Amygdala (tissue), 56 donors: ENCODE measurements at places on chromosomes 1 and 21.

DNA sequence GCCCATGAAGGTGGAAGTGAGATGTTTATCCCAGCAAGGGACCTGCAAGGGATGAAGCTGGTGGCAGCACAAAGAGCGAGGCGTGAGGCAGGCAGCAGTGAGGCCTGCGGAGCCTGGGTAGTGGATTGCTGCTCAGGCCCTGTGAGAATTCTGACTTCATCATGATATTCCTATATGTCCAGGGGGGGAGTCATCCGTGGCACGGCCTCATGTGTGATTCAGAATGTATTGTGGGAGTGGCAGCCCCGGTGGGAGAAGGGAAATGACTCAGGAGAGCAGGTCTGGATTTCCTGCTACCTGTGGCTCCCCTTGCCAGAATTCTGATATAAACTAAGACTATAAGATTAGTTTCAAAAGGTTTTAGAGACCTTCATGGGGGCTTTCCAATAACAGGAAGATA is 240.9 kb downstream of the CAMTA1 start:
- no peak for DNase-seq

- DNase-seq: no peak
Measured at GRCh38 chr1:233665575-233666270, 51.8 kb downstream of the KCNK1 start.

GRCh38 chr1:147414505-147415163 is 126.7 kb upstream of the BCL9 start:
- no peak for DNase-seq

DNA sequence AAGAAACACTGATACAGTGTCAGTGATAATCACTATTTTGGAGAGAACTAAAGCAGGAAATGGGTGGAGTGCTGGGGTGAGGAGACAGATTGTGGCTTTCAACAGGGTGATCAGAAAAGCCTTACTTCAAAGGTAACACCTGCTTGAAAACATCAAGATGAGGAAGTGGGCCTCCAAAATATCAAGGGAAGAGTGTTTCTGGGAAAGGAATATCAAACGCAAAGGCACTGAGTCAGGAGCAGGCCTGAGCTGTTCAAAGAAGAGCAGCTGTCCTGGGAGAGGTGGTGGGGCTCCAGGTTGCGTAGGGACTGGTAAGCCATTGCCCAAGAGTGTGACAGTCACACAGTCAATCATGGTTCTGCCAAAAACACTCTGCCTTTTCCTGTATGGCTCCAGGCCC is 47.1 kb upstream of the ATP1A1 start:
- DNase-seq: no peak

DNA sequence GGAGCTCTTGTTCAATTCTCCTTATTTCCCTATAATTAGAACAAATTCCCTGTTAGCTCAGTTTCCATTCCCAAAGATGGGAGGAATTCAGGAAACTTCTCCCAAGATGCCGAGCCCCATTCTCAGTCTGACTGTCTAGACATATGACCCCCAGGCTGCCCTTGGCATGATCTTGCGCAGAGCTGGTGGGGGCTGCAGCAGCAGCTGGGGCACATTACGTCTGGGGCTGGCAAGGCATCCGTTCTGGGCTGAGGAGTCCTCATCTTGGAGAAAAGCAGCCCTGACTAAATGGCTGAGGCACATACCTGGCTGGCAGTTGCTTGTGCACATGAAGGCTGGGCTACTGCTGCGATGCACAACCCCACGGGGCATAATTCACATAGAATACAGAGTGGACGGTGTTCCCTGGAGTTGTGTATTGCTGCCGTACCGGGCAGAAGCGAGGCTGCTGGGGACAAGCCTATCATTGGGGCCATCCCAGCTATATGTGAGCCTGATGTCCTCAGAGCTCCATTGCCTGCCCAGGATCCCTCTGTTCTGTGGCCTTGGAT is 36.4 kb upstream of the TRABD2B start:
- no peak for DNase-seq

DNA sequence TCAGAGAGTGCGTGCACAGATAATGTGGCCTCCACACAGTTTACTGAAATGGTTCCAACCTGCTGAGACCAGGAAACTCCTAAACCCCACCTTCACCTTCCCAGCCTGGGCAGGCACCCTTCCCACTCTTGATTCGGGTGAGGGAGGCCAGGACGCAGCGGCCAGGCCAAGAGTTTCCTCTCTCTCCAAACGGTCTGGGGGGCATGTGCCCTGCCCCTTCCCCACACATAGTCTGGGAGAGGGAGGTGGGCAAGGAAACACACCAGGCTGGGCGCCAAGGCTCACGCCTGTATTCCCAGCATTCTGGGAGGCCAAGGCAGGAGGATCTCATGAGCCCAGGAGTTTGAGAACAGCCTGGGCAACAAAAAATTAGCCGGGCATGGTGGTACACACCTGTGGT is 9.6 kb downstream of the TNFRSF8 start:
- DNase-seq: no peak

DNA sequence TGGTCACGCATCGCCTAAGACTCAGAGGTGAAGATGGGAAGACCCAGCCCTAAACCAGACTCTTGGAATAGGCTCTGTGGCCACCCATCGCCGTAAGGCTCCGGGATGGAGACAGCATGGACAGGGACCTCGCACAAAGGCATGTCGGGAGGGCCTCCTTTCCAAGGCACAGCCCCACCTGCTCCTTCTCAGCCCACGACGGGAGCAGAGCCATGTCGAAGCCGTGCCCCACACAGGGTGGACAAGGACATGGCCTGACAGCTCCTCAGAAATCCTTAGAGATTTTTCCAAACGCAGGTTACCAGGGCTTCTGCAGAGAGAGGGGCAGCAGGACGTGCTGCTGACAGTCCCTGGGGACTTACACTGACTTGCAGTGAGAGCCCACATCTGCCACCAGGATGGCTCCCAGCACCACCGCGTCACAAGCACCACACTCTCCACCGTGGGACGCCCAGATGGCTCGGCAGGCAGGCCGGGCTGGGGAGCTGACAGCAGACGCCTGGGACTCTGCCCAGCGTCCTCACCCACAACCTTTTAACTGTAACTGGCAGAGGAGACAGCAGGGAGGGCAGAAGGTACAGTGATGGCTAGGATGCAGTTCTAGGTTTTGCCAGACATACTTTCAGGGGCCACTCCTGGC is 12.0 kb downstream of the SSU72 start:
- DNase-seq: no peak
